ENCODE measurements at places on chromosomes 5 and 9.

GRCh38 chr9:109512170-109512756, 14.2 kb upstream of the PTPN3 start:
- DNase-seq = no peak

GRCh38 chr5:14440582-14441431, 140.8 kb upstream of the OTULINL start:
- peak; percentile 12 for DNase-seq

DNA sequence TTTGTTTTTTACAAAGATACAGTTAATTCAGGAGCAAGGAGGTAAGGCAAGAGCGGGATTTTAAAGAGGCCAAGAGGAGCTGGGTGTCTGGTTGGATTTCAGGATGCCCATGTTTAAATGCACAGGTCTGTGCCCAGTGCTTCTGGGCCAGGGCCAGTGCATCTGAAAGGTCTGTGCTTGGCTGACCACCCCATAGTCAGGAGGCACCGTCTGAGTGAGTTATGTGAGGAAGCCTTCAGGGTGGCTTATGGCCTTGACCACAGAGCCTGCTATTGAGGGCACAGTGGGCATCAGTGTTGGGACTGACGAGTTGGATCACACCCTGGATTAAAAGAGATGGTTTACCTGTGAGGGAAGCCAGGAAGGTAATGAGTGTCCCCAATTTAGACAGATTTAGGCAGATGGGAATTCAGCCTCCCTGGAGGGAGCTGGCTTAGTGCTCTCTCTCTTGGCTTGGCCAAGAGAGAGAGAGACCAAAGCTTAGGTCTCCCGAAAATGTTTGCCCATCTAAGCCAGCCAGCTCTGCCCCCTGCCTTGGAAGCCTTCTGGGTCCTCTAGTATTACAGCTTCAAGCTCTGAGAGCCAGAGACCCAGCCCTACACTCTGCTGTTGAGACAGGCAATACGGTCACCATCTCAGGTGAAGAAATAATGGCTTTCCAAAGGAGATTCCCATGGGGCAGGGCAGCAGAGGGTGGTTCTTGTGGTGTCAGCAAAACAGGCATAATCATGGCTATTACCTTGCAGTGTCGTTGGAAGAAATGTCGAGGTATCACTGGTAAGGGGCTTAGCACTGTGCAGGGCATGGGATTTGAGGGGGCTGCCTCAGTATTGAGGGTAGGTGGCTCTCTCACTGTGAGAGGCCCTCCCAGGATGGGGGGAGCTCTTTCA, 68.6 kb downstream of the RGS3 start:
- DNase-seq = no peak

DNA sequence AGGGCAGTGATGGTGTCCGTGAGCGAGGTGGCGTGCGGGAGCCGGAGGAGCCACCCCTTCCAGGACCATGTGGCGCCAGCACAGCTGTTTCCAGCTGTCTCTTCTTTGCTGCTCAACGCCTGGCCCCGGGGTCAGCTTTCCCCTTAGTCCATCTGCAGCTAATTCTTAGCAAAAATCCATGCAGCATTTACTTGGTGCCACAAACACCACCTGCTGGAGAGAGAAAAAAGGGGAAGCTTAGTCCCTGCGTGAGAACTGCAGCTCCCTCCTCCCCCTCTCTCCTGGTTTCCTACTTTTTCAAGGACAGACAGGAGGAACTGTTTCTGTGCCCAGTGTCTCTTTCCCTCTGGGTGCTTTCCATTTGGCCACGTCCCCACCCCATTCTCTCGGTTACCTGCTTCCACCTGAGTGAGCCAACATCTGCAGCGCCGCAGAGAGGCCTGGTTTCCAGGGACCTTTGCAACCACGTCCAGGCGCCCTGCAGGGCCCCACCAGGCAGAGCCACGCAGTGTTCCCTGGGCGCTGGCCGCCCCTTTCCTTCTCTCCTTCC, 3.4 kb downstream of the SLC6A19 start:
- DNase-seq = no peak

GRCh38 chr5:158451993-158452672, 593.2 kb upstream of the CLINT1 start:
- no peak for DNase-seq

DNA sequence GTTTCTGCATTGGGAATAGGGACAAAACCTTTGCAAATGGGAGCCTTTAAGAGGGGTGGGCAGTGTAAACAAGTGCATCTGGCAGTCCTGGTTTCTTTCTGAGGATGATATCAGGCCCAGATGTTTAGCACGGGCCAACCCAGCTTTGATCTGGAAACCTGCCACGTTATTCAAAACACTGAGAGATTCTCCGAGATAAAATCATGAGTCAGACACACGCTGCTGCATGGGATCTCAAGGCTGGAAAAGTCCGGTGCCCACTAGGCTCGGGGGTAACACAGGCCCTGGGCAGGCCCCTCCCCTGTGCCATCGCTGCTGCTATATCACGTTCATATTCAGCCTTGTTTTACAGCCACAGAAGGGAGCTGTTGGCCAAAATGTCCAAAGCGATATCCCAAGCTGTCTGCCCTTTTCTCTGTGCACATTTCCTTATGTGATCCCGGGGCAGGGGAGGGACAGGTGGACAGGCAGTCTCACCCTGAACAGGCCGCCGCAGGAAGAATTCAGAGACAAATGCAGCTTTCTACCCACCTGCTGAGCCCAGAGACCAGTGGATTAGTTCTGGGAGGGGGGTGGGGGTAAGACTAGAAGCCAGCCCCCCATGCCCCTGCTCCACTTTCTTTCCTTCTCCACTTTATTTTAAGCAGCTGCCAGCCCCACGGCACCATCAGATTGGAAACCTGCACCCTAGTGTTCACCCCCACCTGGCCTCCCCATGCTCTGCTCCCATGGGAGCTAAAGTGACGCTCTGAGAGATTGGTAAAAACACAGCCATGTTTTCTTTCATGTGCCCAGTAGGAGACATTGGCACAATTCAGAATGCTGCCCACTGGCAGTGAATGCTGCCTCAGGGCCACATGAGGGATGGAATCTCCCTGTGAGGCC, 63.1 kb downstream of the TMOD1 start:
- no peak for DNase-seq

DNA sequence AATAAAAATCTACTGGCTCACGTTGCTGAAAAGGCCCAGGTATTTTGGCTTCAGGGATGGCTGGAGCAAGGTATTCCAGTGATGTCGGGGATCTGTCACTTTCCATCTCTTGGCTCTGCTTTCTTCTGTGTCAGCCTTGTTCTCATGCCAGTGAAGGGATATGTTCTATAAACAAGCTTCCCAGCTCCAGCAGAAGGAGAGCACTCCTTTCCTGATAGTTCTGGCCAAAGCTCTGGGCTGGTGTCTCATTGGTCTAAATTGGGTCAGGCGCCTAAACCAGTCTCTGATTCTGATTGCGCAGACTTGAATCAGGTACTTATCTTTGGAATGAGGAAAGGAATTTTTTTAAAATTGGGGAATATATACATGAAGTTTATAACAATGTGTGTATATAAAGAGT, 5.1 kb downstream of the SNX30 start:
- no peak for DNase-seq

- peak; percentile 12 for DNase-seq
Observed at GRCh38 chr9:92426501-92427145, 2.4 kb upstream of the OMD start.

Measured in NCI-H1105 (cell line).